Activated naive CD4-positive, alpha-beta T cell treated with anti-CD3 and anti-CD28 coated beads, Interleukin-2, amount 50 U/mL, for 72 hours (primary cell): ENCODE measurements at places on chromosomes 5 and 9.

GRCh38 chr9:16118043-16118442 is 565.2 kb downstream of the CCDC171 start:
- DNase-seq = no peak

DNA sequence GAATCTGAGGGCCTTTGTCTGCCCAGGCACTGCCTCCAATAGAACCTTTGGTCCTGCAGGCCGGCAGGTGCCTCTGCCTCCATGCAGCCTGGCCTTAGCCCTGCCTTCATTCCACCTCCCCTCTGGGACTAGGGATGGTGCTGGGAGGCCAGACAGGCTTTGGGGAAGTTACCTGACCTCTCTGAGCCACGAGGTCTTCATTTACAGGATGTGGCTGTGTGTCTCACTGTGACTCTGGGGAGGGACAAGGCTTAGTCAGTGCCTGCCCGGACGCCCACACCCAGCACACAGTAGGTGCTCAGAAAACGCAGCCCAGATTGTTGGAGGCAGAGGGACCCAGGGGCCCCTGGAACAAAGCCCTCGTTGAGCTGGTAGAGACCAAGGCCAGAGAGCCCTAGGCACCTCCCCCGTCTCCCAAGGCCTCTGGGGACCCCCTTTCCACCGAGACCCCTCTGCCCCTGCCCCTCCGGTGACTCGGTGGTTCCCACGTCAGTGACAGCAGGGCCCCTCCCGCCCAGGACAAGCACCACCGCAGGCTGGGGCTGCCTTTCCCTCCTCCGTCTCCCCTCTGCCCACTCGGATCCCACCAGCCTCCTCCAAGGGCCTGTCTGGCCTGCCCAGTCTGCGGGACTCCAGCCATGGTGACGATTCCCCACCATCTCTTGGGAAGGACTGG is 46.9 kb upstream of the EGFL7 start:
- DNase-seq = no peak

DNA sequence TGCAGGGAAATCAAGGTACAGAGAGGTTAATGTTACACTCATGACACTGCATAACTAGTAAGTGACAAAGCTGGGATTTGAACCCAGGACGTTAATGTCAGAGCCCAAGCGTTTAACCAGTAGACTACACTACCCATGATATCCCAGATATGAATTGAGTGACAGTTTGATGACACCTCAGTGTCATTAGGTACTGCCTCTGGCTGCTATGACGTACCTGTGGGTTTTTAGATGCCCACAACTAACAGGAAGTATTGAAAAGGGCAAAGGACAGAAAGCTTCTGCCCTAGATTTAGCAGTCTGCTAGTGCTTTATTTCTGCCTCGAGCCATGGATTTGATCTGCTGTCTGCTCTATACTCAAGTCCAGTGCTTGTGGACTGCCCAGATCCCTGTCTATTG is 56.2 kb downstream of the GLRA1 start:
- DNase-seq = no peak

DNA sequence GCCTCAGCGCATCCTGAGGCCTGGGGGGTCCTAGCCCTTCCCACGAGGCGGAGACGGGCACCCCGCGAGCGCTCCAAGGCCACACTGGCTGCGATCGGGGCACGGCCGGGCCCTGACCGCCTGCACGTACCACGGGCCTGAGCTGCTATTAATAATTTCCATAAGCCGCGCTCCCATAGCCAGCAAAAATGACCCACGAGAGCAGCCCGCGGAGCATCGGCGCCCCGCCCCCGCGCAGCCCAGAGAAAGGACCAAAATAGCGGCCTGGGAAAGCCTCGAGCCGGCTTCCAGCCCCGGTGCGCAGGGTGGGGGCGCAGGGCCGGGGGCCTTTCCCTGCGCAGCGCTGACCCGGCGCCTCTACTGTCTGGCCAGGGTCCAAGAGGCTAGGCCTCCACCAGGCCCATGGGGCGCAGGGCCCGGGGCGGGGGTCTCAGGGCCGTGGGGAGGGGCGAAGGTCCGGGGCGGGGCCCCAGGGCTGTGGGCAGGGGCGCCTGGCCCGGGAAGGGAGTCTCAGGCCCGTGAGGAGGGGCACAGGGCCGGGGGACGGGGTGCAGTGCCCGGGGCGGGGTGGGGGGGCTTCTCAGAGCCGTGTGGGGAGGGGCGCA is 54.4 kb downstream of the EXD3 start:
- no peak for DNase-seq

DNA sequence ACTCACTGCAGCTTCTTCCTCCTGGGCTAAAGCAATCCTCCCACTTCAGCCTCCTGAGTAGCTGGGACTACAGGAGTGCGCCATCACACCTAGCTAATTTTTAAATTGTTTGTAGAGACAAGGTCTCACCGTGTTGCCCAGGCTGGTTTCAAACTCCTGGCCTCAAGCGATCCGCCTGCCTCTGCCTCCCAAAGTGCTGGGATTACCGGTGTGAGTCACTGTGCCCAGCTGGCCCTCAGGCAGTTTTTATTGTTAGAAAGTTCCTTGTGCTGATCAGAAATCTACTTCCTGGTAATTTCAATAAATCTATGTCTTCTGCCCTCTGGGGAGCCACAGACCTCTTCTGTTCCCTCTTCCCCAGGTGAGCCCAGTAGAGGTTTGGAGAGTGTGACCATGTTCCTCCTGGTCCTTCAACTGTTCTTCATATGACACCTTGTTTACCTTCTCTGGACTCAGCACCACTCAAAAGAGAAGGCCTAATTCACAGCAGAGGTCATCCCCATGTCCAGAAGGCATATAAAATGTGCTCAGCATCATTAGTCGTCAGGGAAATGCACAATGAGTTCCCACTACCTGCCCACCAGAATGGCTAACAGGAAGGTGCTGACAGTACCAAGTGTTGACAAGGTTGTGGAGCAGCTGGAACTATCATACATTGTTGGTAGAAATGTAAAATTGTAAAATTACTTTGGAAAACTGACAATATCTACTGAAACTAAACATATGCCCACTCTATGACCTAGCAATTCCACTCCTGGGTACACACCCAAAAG is 10.4 kb downstream of the TMOD1 start:
- no peak for DNase-seq

GRCh38 chr5:41010572-41010971 is 60.6 kb downstream of the MROH2B start:
- no peak for DNase-seq

DNA sequence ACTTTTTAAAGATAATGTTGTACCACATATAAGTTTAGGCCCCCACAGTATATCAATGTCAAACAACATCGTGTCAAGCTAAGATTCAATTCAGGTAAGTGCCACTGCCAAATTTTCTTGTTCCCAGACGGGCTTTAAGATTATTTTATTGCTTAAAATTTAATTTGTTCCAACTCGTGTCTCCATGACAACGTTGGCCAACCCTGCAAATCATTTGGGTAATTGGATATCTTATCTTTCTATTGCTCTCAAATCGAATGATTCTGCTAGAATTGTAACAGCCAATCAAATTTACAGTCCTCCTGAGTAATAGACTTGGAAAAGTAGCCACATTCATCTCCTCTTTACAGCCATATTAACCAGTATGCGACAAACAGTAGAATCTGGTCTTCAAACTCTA is 19.5 kb downstream of the TLE1 start:
- DNase-seq = no peak

- DNase-seq = no peak
These were observed 17.5 kb downstream of the CARNMT1 start for GRCh38 chr9:75010570-75010969.

DNA sequence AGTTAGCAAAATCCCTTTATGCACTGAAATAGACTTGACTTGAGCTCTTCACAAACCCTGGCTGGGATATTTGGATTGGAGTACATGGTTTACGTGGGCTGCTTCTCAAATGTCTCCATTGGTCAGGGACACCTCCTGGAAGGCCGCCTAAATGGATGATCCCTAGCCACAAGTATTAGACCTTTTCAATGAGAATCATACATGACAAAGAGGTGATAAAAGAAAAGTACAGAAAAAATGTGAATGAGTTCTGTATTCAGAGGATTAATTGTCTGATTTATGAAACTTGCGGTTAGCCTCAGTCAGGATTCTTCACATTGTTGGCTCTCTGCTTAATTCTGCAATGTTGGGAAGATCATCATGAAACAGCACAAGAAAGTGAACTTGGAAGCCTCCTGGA is 752.8 kb upstream of the ADAMTS16 start:
- DNase-seq = no peak

GRCh38 chr5:124524552-124525232 is 221.7 kb downstream of the ZNF608 start:
- DNase-seq = no peak

DNA sequence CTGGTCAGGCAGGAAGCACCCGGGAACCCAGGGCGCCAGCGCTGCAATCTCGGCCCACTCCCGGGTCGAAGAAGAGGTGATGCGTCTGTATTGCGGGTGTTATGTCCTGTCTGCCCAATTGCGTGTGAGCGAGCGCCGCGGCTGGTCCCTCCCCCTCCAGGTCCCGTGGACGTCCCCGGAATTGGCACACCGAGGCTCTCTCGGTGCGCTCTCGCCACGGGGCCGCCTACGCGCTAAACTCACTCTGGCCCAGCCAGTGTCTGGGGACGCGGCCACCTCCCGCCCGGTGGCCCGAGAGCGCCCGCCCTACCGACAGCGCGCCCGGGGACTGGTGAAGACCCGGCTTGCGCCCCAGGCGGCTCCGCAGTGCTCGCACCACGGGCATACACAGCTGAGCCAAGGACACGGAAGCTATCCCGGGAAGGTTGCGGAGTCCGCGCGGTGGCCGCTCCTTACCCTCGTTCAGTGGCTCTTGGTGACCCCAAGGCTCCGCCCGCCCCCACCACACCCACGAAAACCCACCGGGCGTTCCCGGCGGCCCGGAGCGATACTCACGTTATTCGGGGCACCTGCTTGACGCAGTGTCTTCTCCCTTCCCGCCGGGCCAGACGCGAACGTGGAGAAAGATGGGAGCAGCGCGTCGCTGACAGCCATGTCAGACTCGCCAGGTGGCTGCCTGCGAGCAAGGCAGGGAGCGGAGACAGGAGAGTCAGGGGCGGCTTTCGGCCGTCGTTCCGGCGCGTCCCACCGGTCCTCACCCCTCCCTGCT is 1.0 kb downstream of the KLF4 start:
- no peak for DNase-seq

- no peak for DNase-seq
These were observed 106.2 kb downstream of the CEMIP2 start for GRCh38 chr9:71662082-71662481.

DNA sequence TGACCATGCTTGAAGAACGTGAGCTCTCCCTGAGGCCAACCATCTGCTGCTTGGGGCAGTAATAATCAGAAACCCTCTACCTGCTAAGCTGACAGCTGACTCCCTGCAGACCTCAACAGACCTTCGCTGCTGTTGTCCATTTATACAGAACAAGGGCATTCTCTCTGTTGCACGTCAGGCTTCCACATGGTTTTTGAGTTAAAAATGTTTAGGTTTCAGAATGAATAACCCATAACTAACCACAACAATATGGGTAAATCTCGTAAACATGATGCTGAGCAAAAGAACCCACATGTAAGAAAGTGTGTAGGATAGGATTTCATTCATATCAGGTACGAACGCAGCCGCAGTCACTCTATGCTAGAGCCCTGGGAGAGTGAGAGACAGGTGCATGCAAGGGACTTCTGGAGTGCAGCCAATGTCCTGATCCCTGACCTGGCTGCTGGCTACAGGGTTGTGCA is 348.5 kb downstream of the MED10 start:
- DNase-seq = no peak

- DNase-seq = no peak
These were observed 148.6 kb upstream of the PPP1R26 start for GRCh38 chr9:135330685-135331590.

DNA sequence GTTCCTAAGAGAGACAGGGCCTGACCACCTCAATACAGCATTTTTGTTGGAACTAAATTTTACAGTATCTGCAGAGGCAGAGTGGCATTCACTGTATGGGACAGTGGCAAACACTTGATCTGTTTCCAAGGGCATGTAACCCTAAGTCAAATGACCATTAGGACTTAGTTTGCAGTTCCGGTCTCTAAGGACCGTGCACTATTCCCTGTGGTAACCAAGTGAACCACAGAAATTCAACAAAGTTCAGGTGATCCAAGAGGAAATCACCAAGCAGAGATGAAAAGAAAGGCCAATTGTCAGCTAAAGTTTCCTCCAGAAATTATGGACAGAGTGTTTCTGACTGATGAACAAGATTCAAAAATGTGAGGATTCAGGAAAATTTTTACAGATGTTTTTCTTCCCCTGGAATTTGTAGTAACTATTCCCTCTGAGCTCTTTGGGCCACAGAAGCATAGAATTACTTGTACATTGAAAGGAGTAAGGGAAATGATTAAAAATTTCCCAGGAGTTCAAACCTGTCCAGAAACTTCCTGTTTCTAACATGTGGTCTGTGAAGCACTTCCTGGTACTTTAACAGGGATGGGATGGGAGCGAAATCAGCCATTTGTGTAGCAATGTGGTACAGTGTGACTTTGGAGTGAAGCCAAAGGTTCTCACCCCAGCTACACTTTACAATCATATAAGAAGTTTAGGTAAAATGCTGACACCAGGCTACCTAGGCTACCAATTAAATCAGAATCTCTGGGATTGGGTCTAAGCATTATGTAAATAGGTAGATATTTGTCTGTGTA is 266.1 kb upstream of the MAP3K1 start:
- DNase-seq = no peak

DNA sequence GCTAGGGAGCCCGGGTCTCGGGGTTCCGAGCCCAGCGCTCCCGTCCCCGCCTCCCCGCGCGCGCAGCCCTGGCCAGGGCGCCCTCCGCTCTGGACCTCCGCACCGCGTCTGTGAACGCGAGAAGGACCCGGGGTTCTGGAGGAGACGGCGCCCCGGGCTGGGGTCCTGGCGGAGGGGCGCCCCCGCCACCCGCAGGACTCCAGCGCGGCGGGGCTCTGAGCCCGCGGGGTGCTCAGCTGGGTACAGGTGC is 431 bp downstream of the TMOD1 start:
- DNase-seq = no peak

GRCh38 chr9:99867968-99868367 is 38.5 kb upstream of the STX17 start:
- DNase-seq = no peak

DNA sequence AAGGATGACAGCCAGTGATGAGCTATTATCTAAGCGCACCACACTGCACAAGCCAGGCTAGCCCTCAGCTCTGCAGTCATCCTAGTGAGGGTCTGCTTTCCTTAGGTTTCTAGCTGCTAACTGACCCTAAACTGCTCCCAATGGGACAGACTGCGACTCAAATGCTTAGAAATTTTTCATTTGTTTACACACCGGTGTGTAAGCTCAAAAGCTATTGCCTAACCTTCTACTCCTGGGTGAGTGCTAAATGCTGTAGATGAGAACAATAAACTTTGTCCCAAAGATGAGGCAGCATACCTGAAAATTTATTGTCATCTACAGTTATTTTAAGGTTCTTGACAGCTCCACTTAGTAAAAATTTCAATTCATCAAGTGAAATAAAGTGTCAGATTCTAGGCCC is 311.4 kb downstream of the TMEM167A start:
- DNase-seq = no peak

- DNase-seq = no peak
These were observed 70.9 kb downstream of the SH3RF2 start for GRCh38 chr5:146007270-146007669.

DNA sequence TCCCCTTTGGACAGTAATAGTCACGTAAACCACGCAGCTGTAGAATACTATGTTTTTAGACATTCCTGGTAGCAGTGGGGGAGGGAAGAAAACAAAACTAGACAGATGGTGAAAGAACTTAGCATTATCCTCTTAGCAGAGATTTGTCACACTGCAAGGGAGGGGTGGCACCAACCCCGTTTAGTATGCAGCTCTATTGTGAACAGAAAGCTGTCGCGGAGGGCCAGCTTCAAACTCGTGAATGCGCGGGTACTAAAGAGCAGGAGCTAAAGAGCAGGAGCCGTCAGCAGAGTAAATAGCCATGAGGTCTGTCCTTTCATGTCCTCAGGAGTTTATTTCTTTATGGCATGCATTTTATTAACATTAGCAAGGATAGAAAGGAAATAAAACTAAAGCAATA is 141.9 kb upstream of the SLC12A2 start:
- DNase-seq = no peak
